ENCODE measurements at places on chromosomes 4 and X. TPM values are rescaled to one million over a fixed set of nuclear protein-coding genes. Genes with fewer than 3 reads are reported as not detected.

GRCh38 chrX:38890963-38891362 is 89.7 kb downstream of the MID1IP1 start:
- no peak for DNase-seq

DNA sequence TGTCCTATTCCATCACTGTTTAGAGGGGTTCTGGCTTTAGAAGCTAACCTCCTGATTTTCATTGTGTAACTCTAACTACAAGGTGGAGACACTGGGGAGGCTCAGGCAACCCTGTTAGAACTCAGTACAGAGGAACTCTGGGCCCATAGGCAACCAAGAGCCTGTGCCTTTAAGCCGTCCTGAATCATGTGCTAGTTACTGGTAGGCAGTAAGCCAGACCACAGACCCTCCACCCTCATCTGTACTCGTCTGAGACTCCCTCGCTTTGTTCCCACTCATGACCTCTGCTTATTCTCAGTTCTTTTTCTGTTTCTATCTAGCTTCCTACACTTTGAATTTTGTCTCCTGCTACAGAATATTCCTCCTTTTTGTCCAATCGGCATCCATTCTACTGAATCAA is 31.4 kb downstream of the TBC1D1 start:
- DNase-seq = no peak

GRCh38 chrX:151912221-151912620 is 468 bp upstream of the MAGEA4 start:
- DNase-seq = no peak

GRCh38 chr4:148779771-148780170 is 337.6 kb upstream of the NR3C2 start:
- DNase-seq = no peak

RAB9B gene
- 3.8 TPM for total RNA-seq

MGAT4D gene
- not detected for total RNA-seq
